ENCODE measurements at places on chromosomes 3 and 15. TPM values are rescaled to one million over a fixed set of nuclear protein-coding genes. Genes with fewer than 3 reads are reported as not detected.

Gene MAGEL2
- 2.0 TPM for total RNA-seq

Gene EBLN2
- total RNA-seq, result 3.9 TPM

Gene IREB2
- total RNA-seq, result 70.6 TPM

Gene SMAD6
- total RNA-seq, result 1.7 TPM

Gene MEIS2
- total RNA-seq, result 242 TPM

Gene FANCD2OS
- total RNA-seq, result not detected

Gene TMEM43
- 36.4 TPM for total RNA-seq

Gene CCRL2
- 0.25 TPM for total RNA-seq

Gene EXOG
- total RNA-seq, result 15.0 TPM

Gene AMOTL2
- total RNA-seq, result 46.5 TPM

Gene SYNPR
- total RNA-seq, result 44.5 TPM

Gene ZBED2
- total RNA-seq, result not detected

Gene IQCH
- total RNA-seq, result 2.7 TPM

Gene SYNM
- total RNA-seq, result 14.0 TPM

Gene UBA7
- 3.0 TPM for total RNA-seq

Gene TIMP4
- 3.4 TPM for total RNA-seq

Gene ZMYND10
- total RNA-seq, result 5.9 TPM

Gene ITIH3
- not detected for total RNA-seq

Gene GRAMD1C
- total RNA-seq, result 6.4 TPM

Gene ADGRG7
- total RNA-seq, result under 0.01 TPM

Gene APOD
- total RNA-seq, result 7.4 TPM

Gene ARL8B
- 75.2 TPM for total RNA-seq

Gene MKRN2OS
- not detected for total RNA-seq

Gene ACP3
- total RNA-seq, result 0.98 TPM

Gene SLC22A14
- total RNA-seq, result 0.25 TPM

All from temporal lobe (tissue), 4 donors.